ENCODE measurements at places on chromosomes 13 and 19.

DNA sequence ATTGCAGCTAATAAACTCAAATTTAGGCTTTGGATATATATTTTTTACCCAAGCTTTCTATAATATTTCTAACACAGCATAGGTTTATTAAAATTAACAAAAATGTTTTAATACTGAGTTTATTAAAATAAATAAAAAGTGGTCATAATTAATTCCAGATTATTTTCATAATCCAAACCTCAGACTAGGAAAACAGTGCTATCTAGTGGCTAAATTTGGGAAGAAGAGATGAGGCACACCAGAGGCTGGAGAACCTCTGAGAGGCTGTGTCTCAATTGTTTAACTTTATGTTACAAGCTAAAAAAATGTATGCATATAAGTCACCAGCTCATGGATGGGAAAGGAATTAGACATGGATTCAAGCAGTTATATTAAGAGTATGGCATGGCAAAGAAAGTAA lies 392.5 kb downstream of the DIAPH3 start:
- no peak for DNase-seq

- no peak for DNase-seq
Measured at GRCh38 chr13:108950333-108951010, 321.1 kb downstream of the MYO16 start.

DNA sequence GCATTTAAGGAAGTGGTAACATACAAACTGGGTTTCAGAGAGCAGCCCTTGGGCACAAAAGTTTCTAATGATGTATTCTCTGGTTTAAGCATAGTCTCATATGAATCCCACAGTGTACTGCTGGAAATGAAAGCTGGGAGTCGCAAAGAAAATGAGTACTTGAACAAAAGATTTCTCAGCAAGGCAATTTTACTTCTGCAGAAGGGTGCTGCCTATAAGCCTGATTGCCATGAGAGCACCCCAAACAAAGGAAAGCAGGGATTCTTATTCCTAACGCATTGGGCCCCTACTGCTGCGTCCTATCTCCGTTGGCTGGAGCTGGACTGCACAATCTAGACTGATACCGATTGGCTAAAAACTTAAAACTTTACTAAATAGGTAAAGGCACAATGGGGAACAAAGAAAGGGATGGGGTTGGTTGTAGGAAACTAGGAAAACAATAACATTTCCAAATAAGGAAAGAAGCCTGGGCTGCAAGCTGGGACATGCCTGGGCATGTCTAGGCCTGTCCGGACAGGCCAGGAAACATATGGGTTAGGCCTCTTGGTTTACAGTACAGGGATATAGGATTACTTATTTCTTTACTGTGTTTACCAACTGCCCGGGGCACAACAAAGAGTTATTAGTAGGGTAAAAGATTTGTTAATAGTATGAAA lies 27.4 kb upstream of the VN1R4 start:
- DNase-seq: peak; percentile 6

- DNase-seq: no peak
Measured at GRCh38 chr19:53308339-53308811, 25.2 kb upstream of the ZNF845 start.

DNA sequence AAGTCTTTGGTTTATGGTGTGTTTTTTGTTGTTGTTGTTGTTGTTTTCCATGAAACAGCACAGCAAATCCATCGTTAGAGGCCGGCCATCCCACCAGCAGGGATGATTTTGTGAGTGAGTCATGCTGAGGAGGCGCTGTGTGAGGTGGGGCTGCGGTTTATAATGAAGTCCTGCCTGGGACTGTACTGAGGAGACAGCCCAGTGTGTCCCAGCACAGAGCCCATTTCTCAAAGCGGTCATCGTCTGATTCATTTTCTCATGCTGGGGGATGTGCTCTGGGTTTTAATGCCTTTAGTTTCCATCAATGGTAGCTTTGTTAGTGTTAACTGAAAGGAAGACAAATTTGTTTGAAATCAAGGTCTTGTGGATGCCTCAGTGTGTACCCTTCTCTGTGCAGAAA lies 129.3 kb upstream of the SERP2 start:
- peak; percentile 91 for DNase-seq

DNA sequence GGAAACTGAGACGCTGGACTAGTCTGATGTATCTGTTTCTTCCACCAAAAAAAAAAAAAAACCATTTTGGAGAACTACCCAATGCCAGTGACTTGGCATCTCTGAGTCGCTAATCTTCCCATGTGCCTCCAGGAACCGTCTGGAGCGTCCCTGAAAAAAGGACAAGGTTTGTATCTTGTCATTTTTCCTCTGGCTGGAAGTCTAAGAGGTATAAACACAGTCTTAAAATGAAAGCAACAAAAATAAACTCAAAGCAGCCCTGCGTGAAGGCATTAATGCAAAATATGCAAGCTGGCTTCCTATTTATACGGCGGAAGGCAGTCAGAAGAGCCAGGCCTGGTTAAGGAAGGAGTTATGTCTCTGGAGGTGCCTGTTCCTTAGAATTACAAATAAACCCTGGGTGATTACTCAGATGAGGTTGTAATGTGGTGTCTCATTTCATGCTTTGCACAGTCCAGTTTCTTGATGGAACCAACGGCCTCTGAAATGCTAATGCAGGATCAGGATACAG lies 20.3 kb downstream of the ACTN4 start:
- DNase-seq: peak; percentile 84

GRCh38 chr13:80250213-80250810 lies 90.6 kb downstream of the SPRY2 start:
- no peak for DNase-seq

DNA sequence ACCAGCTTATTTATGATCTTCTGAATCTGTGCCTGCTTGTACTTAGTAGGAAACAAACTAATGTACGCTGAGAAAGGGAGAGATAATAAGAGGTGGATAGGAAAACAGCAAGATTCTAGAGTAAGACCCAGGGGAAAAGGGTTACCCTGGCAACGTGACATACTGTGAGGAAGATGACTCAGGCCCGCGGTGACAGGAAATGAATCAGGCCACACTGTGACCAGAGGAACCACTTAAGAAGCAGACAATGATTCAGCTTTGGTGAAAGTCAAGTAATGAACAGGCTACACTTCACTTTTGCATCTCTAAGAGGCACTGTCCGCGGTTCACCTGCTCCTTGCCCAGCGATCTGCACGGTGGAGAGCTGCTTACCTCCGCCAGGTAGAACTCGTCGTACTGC lies 158.2 kb downstream of the NALCN start:
- peak; percentile 70 for DNase-seq

GRCh38 chr19:50016225-50016807 lies 8.9 kb downstream of the VRK3 start:
- DNase-seq: no peak
